Stimulated activated CD4-positive, alpha-beta T cell treated with anti-CD3 and anti-CD28 coated beads, Interleukin-1b, Interleukin-23, amount 100 ng/mL, for 1 hour (primary cell): ENCODE measurements at places on chromosomes 11 and 22.

GRCh38 chr11:61338783-61339489 is 5.9 kb downstream of the TKFC start:
- no peak for DNase-seq

GRCh38 chr22:33792832-33793231 is 127.4 kb downstream of the LARGE1 start:
- no peak for DNase-seq

DNA sequence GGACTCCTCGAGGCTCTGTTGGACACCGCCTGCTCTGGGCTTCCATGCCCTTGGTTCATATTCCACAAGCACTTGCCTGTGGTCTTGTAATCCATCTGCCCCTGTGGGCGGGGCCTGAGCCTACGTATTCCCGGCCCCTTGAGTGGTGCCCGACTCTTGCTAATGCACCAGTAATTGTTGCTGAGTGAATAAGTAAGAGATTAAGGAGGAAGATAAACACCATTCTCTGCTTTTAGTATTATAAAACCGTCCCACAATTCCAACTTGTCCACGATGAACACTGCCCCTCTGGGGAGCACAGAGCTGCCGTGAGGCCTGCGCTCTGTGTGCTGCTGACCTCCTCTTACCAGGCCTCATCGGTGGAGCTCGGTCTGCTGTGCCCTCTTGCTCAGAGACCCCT is 50.3 kb downstream of the MICAL2 start:
- no peak for DNase-seq

DNA sequence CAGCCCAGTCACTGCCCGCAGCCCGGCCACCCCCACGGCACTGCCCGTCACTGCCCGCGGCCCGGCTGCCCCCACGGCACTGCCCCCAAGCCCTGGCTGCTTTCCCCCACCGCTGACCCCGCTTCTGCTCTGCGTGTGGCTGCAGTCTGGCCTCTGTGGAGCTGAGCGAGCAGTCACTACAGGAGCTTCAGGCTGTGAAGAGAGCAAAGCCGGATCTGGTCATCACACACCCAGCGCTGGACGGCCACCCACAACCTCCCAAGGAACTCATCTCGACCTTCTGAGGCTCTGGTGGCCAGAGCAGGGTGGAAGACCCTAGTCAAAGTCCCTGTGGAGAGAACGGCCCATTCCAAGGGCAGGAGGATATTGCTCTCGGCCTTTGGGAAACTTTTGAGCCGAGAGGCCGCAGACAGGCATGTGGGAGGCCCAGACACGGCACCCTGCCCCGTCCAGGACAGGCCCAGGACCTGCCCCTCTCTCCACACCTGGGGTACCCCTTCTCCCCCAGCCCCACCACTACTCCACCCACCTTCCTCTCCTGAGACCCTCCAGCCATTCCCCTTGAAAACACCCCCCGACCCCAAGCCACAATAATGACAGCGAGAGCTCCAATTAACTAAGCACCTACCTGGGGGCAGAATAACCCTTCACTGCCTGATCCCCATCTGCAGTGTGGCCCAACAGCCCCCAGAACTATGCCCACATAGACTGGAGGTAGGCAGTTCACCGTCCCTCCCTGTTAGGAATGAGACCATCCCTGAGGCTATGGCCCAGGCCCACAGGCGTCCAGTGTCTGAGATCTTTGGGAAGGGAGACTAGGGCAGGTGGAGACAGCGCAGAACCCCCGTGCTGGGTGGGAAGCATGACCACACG is 3.7 kb upstream of the PGGHG start:
- DNase-seq: no peak

GRCh38 chr11:112292785-112293407 is 32.2 kb upstream of the PLET1 start:
- no peak for DNase-seq

DNA sequence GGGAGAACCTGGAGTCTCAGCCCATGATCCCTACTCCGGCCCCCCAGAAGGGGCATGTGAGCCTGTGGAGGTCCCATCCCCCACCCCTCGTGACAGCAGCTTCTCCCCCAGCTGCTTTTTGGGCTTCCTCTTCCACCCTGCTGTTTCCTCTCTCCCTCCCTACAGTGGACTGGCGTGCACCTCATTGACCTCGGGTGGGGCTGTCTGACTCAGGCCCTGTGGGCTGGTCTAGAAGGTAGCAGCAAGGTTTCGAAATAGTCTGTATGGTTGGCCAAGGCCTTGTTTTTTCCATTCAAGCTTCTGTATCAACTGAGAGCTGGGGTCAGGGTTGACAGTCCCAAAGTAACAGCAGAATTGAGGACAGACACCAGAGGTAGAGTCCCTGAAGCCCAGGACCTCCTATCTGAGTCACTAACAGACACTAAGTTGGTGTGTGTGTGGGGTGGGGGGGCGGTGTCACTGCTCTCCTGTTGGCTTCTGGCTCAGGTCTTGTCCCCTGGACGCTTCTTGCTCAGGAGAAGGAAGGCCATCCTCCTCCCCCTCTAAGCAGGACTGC is 7.7 kb downstream of the SLC37A2 start:
- no peak for DNase-seq

DNA sequence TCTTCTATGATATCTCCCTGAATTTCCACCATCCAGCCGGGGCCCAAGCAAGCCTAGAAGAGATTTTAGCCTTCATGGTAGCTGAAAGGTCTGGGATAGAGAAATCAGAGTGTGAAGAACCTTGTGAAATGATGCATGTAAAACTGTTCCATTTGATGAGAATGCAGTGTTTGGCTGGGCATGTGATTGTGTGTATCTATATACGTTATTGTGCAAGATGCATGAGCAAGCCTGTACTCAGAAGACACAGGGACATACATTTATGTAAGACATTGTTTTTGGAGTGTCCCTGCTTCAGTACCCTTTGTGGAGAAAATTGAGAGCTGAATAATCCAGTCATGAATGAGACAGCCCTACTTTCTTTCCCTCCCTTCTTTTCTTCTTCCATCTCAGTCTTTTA is 15.2 kb upstream of the OR52K2 start:
- no peak for DNase-seq

DNA sequence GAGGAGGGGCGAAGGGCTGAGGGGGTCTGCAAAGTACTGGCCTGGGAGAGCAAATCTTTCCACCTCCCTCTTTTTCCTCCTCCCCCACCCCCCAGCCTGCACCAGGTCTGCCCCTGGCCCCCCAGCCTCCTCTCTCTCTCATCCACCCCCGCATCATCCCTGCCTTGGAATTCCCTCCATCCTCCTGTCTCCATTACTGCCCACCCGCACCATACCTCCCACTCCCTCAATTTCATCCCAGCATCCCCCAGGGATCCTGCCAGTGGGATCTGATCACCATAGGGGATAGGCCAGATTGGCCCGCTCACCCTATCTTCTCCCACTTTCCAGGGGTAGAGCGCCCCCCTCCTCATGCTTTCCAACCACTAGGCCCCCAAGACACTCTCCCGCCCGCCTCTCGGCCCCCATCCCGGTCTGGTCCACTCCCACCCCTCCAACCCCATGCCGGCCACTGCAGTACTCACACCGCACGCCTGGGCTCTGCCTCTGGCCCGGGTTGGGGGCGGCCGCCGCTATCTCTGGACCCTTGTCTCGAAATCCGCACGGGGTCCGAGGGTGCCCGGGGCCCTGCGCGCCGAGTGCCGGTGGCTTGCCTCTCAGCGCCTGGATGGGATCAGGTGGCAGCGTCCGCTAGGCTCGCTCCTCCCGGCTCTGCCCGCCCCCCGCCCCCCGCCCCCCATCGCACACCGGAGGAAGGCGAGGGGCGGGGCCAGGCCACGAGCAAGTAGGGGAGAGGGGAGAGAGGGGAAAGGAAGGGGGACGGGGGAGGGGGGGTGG is at the start of gene GAL3ST3:
GAL3ST3 (minus strand) TSS at position 615 of the 777 bp plus-strand sequence. CDS start 3,746 bp downstream, outside the sequence.
- DNase-seq: no peak

DNA sequence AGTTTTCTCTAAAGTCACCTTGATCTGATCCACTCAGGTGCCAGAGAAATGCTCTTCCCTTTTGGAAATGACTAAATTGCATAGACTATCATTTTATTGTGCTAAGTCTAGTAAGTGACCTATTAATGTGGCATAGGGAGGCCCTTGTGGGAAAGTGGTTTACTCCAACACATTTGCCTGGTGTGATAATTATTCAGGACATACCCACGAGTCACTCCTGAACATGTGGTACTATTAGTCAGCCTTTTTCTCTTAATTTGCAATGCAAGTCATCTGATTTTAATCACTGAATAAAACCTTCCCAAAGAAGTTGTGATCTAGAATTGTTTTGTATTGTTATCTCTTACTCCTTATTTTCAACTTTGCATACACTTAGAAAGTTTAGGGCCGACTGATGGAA is 148.7 kb downstream of the OR4C45 start:
- no peak for DNase-seq
